ENCODE measurements at places on chromosomes 1 and 21. TPM values are rescaled to one million over a fixed set of nuclear protein-coding genes. Genes with fewer than 3 reads are reported as not detected.
A peak's percentile ranks its signal among the peaks of the same experiment; 100 is the strongest.

DNA sequence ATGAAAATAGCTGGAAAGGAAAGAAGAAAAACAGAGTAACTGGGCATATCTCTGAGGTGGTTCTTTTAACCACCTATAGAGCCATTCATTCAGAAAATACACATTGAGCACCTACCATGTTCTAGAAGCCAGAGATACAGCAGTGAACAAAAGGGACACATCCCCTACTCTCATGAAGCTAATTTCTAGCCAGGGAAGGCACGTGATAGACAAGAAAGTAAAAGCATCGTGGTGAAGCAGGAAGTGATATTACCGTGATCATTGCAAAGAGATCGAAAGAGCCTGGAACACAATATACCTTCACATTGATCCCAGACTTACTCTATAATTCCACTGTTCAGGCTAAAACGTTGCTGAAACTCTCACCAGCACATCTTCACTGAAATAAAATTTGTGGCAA is 76.0 kb downstream of the TIAM1 start:
- H3K4me1 ChIP-seq = no peaks in the 10 kb centered on the region
- H3K27me3 ChIP-seq = no peaks in the 10 kb centered on the region
- no peak for DNase-seq

DNA sequence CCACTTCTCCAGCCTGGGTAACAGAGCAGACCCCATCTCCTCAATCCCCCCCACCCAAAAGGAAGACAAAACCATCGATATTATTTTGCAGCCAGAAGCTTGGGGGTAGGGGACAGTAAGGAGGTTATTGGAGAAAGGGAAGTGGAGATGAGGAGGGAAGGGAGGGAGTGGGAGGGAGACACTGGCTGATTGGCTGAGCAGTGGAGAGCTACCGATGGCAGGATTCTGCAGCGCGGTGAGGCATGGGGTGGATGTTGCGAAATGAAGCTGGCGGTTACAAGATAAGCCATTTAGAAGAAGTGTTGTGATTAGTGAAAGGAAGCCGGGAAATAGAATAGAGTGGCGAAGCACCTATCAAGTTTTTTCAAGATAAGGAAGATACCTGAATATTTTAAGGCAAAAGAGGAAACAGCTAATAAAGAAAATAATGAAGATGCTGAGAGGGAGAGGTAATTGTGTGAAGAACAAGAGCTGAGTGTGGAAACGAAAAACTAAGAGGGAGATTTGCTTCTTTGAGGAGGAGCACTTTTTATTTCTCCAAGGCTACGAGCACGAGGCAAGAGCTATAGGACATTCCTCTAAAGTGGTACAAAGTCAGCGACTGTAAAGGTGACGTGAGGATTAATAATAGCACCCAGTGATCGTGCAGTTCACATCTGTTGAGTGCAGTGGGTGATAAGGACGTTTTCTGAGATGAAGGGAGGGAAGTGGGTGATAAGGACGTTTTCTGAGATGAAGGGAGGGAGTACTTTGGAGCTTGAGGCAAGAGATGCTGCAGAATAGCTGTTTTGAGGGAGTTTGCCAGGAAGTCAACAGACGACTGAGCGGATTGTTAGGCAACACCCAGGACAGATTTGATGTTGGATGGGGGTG is 103.2 kb upstream of the KIF26B start:
- no peak overlapping the region for H3K27ac ChIP-seq
- no peaks in the 10 kb centered on the region for H3K27me3 ChIP-seq
- H3K36me3 ChIP-seq = no peaks in the 10 kb centered on the region
- no peak overlapping the region for H3K4me3 ChIP-seq

GRCh38 chr1:160981584-160982411 is 27.2 kb upstream of the ITLN2 start:
- no peak overlapping the region for H3K27ac ChIP-seq
- H3K4me1 ChIP-seq = no peaks in the 10 kb centered on the region
- peaks cover 32% of the 10 kb centered on the region for H3K27me3 ChIP-seq
- no peak for DNase-seq
- no peaks in the 10 kb centered on the region for H3K36me3 ChIP-seq

GRCh38 chr1:76625886-76626678 is 241.2 kb upstream of the ST6GALNAC5 start:
- H3K4me3 ChIP-seq = no peak overlapping the region
- H3K4me1 ChIP-seq = no peaks in the 10 kb centered on the region
- no peak overlapping the region for H3K27ac ChIP-seq
- peak; percentile 49 for DNase-seq

- no peaks in the 10 kb centered on the region for H3K27me3 ChIP-seq
- DNase-seq = no peak
- H3K36me3 ChIP-seq = no peaks in the 10 kb centered on the region
- peaks cover 5% of the 10 kb centered on the region for H3K4me1 ChIP-seq
These were observed 391 bp upstream of the CENPS start for GRCh38 chr1:10429868-10430215.

The KPRP gene
- total RNA-seq = not detected

DNA sequence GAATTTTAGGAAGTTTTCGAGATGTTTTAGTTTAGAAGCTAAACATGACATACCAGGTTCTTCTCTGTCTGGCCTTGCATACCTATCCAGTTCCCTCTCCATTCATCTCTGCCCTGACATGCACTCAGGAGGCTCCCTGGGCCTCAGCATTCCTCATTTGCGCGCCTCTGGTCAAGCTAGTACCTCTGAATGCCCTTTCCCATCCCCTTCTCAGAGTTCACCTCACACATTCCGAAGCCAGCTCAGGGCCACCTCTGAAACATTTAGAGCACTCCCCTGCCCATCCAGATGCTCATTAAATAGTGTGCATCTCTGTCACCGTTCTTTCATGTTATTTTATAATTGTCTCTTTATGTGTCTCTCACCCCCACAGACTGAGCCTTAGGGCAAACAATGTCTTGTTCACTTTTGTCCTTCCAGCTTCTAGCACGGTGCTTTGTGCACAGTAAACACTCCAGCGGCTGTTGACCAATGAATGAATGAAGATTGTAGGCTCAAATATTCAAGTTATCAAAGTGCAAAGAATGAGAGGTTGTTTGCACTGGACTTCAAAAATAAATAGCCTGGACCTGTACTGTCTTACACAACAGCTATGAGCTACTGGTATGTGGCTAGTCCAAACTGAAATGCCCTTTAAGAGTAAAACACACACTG is 1.2 kb upstream of the DHCR24 start:
- peak overlapping the region; percentile 99 for H3K4me3 ChIP-seq
- H3K36me3 ChIP-seq = peaks cover 19% of the 10 kb centered on the region
- H3K27me3 ChIP-seq = no peaks in the 10 kb centered on the region
- peaks cover 24% of the 10 kb centered on the region for H3K4me1 ChIP-seq

GRCh38 chr1:48493970-48494769 is 22.2 kb upstream of the SPATA6 start:
- peak; percentile 84 for DNase-seq
- H3K27ac ChIP-seq = no peak overlapping the region
- no peak overlapping the region for H3K4me3 ChIP-seq
- no peaks in the 10 kb centered on the region for H3K36me3 ChIP-seq
- peaks cover 9% of the 10 kb centered on the region for H3K4me1 ChIP-seq

GRCh38 chr1:78147031-78147430 is 101.3 kb downstream of the GIPC2 start:
- peaks cover 20% of the 10 kb centered on the region for H3K4me1 ChIP-seq
- H3K36me3 ChIP-seq = no peaks in the 10 kb centered on the region
- no peaks in the 10 kb centered on the region for H3K27me3 ChIP-seq
- DNase-seq = no peak
- no peak overlapping the region for H3K27ac ChIP-seq

The RGS18 gene
- total RNA-seq = 1.1 TPM

- H3K27me3 ChIP-seq = no peaks in the 10 kb centered on the region
- H3K36me3 ChIP-seq = no peaks in the 10 kb centered on the region
- H3K4me3 ChIP-seq = no peak overlapping the region
- no peaks in the 10 kb centered on the region for H3K4me1 ChIP-seq
- no peak for DNase-seq
These were observed 15.9 kb downstream of the COL8A2 start for GRCh38 chr1:36109041-36109679.

DNA sequence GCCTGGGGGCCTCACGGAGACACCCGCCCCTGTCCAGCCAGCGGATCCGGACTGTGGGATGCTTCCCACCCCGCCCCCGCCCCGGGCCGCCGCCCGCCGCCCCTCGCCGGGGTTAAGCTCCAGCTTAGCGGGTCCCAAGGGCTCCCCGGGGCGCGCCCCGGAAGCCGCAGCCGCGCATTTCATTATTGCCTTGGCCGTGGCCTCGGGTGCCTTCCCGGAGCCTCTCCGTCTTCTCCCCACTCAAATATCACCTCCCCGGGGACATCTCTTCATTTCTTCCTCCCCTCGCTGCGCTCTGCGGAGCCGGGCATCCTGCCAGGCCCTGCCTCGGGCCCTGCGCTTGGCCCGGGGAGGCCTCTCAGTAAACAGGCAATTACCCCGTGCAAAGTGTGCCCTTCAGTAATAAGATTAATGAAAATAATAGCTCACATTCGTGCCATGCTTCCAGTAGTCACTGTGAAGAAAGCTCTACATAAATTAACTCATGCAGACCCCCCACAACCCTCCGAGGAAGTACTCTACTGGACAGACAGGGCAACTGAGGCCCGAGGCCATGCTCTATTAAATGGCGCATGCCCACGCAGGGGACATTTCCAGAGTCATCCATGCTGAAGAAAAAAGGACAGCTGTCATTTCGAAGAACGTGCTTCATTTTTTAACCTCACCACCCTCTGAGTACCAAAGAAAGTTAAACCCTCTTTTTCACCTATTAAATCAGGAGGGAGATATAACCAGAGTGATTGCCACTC is 49.9 kb upstream of the LAPTM5 start:
- no peak overlapping the region for H3K4me3 ChIP-seq

The RGSL1 gene
- total RNA-seq = not detected

The GLIS1 gene
- 0.13 TPM for total RNA-seq

GRCh38 chr1:192546596-192547190 is 28.9 kb upstream of the RGS1 start:
- H3K4me1 ChIP-seq = peaks cover 76% of the 10 kb centered on the region
- no peak for DNase-seq
- H3K4me3 ChIP-seq = no peak overlapping the region
- H3K36me3 ChIP-seq = no peaks in the 10 kb centered on the region
- H3K27me3 ChIP-seq = no peaks in the 10 kb centered on the region

DNA sequence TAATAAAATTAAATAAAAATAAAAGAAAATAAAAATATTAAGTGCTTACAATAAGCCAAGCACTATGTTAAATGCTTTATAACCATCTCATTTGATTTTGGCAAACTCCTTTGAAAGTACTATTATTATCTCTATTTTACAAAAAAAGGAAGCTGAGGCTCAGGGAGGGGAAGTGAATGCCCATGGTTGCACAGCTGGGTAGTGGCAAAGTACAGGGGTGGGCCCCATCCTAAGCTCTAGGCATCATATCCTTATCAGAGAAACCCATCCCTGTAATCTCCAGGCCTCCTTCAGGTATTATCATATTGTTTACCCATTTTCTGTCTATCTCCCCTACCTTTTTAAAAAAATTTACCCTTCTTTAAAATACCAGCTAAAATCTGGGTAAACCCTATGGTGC is 2.3 kb upstream of the MED18 start:
- H3K4me3 ChIP-seq = no peak overlapping the region
- H3K27ac ChIP-seq = no peak overlapping the region
- no peak for DNase-seq
- H3K27me3 ChIP-seq = no peaks in the 10 kb centered on the region
- peaks cover 3% of the 10 kb centered on the region for H3K36me3 ChIP-seq

The ATP1A4 gene
- not detected for total RNA-seq

The INAVA gene
- total RNA-seq = 0.33 TPM

DNA sequence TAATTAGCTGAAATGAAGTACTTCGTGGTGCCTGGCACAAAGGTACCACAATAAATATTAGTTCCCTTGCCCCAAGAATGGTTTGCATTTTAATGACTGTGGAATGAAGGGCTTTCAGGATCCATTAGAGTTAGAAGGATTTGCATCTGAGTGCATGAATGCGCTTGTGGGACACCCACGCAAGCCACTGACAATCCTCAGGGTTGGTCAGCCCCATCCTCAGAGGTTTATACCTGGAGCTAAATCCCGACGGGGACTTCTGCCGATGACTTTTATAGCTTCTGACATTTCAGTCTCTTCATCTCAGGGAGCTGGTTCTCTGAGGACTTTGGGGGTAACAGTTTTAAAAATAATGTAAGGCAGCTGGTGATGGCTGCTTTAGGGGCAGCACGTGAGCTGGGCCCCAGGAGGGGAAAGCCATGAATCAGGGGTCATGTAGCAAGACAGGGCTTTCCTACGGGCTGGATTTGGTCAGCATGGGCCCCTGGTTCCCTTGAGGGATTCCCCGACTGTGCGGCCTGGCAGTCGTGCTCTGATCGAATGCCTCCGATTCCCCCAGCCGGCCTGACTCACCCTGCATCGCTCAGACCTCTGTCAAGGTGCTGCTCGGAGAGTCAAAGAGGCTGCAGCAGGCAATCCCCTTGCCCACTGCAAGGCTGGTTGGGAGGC is 20.8 kb upstream of the IL10 start:
- H3K27ac ChIP-seq = no peak overlapping the region
- no peak for DNase-seq
- H3K4me3 ChIP-seq = no peak overlapping the region

The PDZK1 gene
- total RNA-seq = 0.39 TPM

All from A673 (cell line).